ENCODE measurements at places on chromosomes 2 and 18.

- DNase-seq = peak; percentile 11
These were observed 64.5 kb upstream of the HDAC4 start for GRCh38 chr2:239465017-239466001.

- no peak for DNase-seq
These were observed 125.9 kb upstream of the RNF152 start for GRCh38 chr18:62018759-62019041.

- DNase-seq = no peak
These were observed 162.1 kb downstream of the SH3RF3 start for GRCh38 chr2:109290887-109291643.

DNA sequence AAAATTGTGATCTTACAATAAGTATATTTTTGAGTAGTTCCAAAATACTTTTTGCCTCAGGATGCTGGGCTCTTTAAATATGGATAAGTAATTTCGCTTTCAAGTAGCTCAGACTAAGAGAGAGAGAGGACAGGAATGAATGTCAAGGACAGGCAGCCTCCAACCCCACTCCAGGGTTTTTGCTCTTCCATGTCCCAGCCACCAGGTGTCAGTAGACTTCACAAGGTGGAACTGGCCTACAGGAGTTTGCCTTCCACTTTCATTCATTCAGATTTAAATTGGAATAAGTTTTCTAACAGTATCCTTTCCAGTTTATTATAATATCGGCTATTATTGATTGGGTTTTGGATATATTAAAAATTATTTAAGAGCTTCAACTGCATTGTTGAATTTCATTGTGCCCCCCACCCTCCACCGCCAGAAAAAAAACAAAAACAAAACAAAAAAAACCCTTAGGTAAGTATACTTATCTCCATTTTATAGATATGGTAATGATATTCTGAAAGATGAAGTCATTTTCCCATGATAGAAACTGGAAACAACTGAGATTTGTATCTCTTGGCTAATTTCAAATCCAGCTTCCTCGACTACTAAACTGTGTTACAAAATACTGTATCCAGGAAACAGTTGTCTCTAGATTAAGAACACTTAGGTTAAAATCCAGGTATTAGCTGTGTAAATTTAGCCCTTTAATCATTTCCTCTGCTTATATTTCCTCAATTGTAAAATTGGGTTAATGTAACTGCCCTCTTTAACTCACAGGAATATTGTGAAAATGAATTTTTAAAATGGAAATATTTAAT, 793.1 kb downstream of the ERBB4 start:
- DNase-seq = peak; percentile 61

- DNase-seq = no peak
These were observed 401.2 kb downstream of the TGIF1 start for GRCh38 chr18:3851159-3851558.

- DNase-seq = no peak
These were observed 53.3 kb upstream of the ZBTB7C start for GRCh38 chr18:48462510-48462909.

DNA sequence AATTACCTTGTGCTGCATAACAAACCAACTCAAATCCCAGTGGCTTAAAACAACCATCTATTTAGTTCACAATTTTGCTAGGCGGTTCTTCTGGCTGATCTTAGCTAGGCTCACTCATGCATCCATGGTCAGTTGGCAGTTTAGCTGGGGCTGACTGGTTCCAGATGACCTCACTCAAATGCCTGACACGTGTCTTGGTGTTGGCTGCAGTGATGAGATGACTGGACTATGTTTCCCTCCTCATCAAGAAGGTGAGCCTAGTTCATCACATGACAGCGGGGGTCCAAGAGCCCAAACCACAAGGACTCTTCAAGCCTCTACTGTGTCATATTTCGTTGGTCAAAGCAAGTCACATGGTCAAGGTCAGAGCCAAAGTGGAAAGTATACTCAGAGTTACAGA, 42.7 kb upstream of the ACTR3 start:
- no peak for DNase-seq

DNA sequence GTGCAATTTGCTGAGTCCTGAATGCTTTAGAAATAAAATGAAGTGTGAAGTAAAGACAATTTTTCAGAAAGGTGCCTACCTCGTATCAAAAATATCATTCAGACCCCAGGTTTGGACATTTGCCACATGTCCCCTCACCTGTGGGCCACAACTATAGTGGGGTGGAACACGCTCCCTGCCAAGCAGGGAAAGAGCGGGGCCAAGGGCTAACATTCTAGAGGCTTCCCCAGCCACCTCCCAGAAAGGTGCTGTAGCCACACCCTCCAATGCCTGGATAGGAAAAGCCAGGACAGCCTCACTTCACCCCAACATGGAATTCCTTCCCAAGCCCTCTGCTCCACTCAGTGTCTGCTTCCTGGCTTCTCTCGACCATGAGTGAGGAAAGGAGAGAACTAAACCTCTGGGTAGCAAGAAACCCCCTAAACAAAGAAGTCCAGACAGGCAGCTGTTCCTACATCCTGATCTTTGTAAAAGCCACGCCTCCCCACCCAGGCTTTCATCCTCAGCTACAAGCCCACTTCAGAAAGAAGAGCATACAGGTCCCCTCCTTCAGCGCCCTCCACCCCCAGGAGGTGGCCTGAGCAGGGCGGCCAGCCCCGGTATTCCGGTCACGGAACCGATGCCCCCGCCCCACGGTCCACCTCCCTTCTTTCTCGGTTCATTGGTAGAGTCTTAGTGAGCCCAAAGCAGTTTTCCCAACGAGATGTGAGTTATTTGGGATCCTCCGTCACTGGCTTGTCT, 2.1 kb downstream of the COL6A3 start:
- DNase-seq = no peak

DNA sequence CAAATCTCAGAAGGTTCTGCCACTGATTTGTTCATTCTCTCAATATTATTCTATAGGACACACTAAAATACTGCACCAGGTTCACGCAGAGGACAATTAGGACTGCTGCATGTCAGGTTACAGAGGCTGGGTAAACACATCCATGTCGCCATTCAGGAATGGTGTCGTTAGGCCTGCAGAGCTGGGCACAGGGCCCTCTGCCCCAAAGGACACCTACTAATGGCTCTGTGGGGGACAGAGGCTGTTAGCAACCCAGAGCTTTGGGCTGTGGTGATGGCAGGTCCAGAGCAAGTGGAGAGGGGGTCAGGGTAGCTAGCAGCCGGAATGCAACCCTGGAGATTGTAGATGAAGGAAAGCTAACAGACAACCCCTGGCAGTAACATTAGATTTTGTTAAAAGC, 115.9 kb downstream of the TTC32 start:
- no peak for DNase-seq

DNA sequence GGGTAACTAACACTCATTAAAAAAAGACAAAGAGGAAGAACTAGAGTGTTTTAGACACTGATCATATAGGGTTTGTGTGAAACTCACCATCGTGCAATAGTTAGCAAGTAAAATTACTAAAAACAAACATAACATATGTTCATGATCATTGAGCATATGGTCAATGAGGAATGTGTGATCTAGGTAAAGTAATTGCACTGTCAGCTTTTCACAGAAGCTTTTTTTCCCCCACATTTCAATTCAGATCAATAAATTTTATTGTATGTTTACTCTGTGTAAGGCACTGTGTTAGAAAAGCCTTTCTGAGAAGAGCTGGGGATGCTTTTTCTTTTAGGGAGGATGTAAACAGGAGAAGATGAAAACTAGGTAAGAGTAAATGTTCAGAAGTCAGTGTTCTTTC, 348.2 kb downstream of the LRP1B start:
- no peak for DNase-seq

DNA sequence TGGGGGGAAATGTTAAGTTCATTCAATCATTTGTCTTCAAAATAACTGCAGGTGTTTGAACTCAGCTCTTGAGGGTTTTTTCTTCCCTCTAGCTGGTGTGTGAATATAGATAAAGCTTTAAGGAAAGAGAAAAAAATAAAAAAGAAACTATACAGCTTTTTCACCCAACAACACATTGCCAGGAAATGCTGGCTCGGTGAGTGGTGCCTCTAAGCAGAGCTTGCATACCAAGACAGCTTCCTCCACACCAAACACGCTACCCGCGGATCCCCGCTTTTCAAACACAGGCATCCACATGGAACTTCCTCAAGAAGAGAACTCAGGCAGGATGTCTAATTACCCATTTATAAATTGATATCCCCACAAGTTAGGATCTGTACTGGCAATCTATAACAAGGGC, 69.8 kb upstream of the TANK start:
- no peak for DNase-seq

DNA sequence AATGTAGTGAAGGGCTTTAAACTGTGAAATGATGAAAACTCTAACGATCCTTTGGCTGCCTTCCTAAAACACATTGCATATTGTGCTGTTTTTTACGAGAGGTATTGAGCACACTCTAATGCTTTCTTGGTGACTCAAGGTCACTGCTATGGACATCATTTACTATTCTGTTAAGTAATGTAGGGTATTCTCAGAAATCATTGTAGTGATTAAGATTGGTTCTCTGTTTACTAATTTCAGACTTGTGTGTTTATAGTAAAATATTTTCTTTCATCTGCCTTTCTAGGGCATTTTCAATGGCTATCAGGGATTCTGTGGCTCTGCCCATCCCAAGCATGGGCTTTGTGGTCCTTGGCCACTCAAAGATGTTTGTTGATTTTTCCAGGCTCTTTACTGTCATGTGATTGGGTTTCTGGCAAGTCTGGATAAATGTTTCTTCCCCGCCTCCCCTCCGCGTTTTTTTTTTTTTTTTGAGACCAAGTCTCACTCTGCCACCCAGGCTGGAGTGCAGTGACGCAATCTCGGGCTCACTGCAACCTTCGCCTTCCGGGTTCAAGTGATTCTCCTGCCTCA, 29.3 kb downstream of the UBE2F start:
- no peak for DNase-seq

DNA sequence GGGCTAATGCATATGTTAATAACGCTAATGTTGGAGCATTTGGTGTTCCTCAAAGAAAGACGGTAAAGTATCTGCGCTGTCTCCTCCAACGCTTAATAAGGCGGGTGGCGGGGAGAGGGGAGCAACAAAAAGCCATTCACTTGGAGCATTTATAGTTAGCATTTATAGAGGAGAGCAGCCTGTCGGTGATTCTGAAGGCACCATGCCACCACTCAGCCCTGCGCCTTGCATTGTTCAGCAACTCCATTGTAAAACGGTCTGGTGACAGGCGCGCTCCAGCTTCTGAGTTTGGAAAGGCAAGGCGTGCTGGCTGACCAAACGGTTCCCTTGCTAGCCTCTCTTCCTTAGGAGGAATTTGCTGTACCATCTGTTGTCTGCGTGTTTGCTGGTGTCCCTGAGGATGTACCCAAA, 83.9 kb downstream of the LYPD1 start:
- no peak for DNase-seq

DNA sequence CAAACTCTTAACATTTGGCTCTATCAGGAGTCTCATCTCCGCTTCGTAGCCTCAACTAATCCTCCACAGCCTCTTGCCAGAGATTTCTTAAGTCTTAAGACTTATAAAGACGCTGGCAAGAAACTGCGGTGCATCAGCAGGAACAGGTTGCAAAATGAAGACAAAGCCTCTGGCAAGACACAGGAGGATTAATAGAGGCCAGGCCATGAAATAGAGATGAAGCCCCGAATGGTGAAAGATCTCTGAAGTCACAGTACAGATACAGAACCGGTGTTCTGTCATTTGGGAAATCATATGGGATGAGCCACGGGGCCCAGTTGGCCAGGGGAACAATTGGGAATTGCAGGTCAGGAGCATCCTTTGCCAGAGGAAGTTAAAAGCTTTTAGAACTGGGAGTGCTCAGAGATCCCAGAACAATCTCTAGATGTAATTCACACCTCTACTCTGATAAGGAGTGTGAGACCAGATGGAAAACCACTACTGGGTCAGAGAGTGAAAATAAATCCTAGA, 190.9 kb upstream of the FOSL2 start:
- DNase-seq = no peak

DNA sequence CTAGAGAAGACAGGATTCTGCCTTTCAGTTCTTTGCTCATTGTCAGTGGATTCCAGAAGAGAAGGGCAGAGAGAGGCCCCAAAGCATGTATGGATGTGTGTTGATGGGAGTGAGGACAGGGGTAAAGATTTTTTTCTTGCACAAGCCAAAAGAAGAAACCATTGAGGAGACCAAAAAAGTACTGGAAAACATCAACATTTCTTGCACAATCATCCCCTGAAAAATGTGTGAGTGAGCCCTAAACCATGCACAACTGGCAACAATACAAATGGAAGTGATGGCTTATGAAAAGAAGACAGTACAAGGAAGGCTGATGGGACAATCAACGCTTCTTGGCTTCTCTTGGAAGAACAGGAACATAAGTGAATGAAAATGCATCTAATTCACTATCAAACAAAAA, 5.6 kb upstream of the SMAD7 start:
- DNase-seq = no peak

- DNase-seq = no peak
These were observed 168.4 kb upstream of the PKDCC start for GRCh38 chr2:41879235-41879916.

DNA sequence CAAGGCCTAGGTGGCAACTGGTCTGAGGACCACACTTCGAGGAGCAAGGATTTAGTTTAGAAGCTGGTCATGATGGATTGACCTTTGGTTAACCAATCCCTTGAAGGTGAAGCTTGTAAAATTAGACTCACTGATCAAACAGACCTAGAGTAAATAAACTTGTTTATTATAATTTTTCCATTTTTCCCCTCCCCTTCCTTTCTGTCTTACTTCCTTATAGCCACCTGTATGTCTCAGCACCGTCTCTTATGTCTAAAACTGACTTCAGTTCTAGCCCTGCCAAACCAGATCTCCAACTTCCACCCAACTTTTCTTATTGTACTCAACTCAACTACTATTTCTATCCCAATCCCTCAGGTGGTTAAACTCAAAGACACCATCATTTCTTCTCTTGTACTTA, 92.8 kb upstream of the THOC1 start:
- no peak for DNase-seq

DNA sequence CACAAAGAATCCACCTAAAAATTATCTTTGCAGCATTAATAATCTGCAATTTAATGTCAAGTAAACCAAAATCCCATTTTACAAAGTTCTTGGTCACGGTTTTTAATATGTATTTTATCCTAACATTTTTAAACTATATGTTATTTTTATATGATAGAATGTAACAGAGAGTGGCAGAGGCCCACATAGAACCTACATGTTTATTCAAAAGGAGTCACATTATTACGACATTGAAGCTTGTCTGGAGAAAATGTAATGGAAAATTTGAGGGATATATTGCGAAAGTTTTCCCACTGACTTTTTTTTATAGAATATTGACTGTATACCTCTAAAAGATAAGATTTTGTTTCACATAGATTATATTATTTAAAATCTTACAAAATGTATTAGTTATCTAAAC, 89.7 kb upstream of the COL3A1 start:
- no peak for DNase-seq
